ENCODE measurements at places on chromosomes 5 and 9.
A peak's percentile ranks its signal among the peaks of the same experiment; 100 is the strongest.

- no peak for DNase-seq
Observed at GRCh38 chr5:112239996-112240395, 179.1 kb downstream of the EPB41L4A start.

DNA sequence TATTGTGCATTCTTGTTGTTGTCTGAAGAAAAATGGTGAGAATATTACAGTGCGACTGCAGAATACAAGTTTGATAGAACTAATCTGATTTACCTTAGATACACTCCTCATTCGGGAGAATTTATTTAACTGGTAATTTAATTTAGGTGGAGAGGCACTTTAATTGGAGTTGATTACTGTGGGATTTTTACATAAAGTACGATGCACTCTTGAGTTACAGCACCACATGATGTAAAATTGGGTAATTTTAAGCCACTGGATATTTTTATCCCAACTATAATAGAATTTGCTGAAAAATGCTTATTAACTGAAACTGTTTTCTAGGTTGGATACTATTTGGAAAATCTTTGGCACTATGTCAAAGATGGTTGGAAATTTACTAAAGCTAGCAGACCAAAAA, 35.4 kb upstream of the ALDOB start:
- DNase-seq = no peak

- DNase-seq = no peak
Observed at GRCh38 chr9:11559001-11559776, 946.4 kb upstream of the PTPRD start.

- DNase-seq = no peak
Observed at GRCh38 chr9:3277200-3277599, 248.6 kb downstream of the RFX3 start.

DNA sequence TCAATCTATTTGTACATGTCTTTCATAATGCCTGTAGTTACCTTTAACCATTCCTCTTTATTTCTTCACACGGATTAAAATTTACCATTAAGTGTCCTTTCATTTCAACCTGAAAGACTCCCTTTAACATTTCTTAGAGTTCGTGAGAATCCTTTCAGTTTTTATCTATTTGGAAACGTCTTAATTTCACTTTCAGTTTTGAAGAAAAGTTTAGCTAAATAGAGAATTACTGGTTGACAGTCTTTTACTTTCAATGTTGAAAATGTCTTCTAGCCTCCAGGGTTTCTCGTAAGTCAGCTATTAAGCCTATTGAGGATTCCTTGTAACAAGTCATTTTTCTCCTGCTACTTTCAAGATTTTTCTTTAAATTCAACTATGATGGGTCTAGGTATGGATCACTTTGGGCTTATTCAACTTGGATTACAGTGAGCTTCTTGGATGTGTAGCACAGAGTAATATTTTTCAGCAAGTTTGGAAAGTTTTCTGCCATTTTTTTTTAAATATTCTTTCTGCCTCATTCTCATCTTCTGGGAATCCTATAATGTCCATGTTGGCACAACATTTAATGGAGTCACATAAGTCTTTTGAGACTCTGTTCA, 48.5 kb downstream of the RFX3 start:
- DNase-seq = no peak

- no peak for DNase-seq
Observed at GRCh38 chr9:89776795-89777525, 172.1 kb downstream of the GADD45G start.

GRCh38 chr9:117104206-117104605, 310.7 kb downstream of the ASTN2 start:
- DNase-seq = no peak

GRCh38 chr9:100852088-100852487, 176.4 kb upstream of the PLPPR1 start:
- no peak for DNase-seq

GRCh38 chr5:110638970-110639902, 87.2 kb downstream of the TMEM232 start:
- DNase-seq = no peak

DNA sequence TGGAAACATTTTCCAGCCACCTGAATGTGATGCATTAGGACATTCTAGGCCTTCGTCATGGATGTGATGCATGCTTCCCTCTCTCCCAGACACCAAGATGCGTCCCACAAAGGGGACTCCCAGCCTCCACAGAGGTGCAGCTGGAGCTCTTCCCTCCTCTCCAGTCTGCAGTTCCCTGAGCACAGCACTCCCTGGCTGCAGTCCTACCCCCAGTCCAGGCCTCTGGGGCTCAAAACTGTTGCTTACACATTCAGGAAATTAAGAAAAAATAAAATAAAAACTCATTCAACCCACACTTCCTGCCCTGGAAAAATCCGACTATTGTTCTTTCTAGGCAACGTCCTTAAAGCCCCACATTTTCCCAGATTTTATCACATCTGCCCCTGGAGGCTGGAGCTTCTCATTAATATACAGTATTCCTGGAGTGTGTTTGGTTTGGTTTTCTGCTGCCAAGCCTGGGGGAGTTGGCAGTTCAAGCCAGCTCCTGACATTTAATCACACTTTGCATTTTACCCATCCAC, 78.4 kb upstream of the ICE1 start:
- no peak for DNase-seq

- DNase-seq = peak; percentile 50
Observed at GRCh38 chr9:92001244-92001643, 51.2 kb upstream of the ROR2 start.

GRCh38 chr5:160800375-160801275, 51.4 kb downstream of the ATP10B start:
- no peak for DNase-seq

DNA sequence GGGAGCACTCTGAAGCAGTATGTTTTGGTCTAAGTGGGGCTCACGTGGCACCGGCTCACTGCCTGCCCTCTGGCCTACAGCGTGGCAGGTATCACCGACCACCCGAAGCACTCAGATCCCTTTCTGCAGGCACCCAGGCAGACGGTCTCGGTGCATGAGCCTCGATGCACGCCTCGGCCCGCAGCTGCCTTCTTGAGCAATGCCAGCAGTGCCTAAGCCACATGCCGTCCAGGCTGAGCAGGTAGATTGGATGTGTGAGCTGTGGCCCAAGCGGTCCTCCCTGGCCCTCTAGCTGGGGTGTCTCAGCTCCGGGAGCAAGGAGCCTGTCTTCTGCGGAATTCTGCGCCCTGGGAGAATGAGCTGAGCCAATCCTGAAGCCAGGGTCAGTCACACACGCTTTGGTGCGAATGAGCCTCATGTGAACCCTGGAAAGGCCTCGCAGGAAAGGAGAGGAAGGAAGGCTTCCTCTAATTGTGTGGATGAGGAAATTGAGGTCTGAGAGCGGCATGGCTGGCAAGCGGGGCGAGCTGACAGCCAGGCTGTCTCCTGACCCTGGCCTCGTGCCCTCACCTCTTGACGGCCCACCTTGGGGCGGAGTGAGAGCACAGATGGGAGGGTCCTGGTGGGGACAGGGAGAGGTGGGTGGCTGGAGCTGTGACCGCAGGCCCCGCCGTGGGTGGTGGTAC, 14.4 kb downstream of the RXRA start:
- no peak for DNase-seq

- DNase-seq = no peak
Observed at GRCh38 chr5:167528651-167529050, 762.8 kb upstream of the WWC1 start.

GRCh38 chr9:111350556-111350955, 20.5 kb upstream of the OR2K2 start:
- no peak for DNase-seq

GRCh38 chr9:128232528-128233428, 29.6 kb downstream of the DNM1 start:
- no peak for DNase-seq

DNA sequence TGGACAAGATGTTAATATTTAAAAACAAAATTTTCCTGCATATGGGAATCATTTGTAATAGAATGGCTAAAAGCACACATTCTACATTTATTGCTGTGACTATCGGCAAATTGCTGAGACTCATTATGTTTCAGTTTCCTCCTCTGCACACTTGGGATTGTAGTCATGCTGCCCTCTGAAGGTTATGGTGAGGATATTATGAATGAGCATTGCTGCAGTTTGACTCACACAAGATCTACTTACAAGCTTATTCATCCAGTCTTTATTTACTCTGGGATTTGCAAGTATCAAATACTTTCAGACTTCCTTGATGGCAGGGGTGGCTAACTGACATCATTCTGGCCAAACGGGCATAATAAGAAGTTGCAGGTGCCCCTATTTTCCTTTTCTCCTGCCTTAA, 9.5 kb upstream of the NFIL3 start:
- DNase-seq = peak; percentile 83

GRCh38 chr9:8241201-8241600, 441.6 kb upstream of the DMAC1 start:
- no peak for DNase-seq

GRCh38 chr9:116250891-116251290, 97.3 kb downstream of the PAPPA start:
- DNase-seq = no peak

DNA sequence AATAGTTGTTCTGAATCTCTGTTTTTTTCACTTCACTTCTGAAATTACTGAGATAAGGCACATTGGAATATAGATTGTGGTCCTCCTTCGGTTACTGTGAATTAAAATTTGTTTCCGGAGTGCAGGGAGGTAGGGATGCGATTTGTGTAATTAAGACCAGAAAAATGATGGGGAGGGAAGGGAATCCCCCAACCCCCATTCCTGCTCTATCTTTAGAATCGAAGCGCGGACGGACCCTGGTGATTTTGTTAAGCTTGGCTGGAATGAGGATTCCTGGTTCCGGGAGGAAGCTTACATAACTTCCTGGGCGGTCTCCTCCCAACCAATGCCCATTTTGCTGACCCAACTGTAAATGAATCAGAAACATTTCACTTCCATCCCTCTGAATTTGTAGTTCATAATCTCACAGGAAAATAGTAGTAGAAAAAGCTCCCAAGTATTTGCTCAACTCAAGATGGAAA, 220.1 kb upstream of the MSX2 start:
- DNase-seq = no peak

DNA sequence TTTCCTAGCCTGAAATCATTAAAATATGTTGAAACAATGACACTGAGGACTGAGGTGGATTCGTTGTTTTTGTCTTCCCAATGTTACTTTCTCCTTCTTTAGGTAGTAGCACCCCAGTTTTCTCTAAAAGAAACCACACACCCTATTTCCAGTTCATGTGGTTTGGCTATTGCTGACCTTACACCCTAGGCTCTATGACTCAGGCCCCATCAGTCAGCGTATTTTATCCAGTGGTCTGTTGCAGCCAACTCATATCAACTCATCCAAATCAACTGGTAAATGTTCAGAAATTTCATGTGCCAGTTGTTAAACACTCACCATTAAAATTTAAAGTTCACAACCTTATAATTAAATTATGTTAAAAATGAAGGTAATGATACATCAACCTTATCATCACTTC, 44.6 kb upstream of the NFIB start:
- no peak for DNase-seq

DNA sequence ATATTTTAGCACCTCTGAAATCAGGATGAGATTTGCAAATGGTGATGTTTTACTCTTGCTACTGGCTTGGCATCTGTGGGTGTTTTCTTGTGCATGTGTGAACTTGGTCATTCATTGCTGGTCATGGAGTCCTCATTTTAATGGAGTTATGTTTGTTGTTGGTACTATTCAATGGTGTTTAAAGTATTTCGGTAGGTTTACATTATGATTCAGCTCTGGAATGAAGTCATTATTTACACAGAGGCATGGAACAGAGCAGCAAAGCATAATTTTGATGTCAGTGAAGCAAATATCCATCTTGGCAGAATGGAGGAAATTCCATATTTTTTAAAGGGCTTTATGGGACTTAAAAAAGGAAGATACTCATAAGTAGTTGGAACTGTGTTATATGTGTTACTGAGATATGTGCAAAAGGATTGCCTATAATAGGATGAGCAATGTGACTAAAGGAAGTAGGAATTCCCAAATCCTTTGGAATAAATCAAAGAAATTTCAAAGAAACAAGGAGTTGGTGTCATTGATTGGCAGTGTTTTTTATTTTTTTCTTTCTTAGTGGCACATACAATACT, 147.4 kb downstream of the ACTBL2 start:
- DNase-seq = peak; percentile 53

- no peak for DNase-seq
Observed at GRCh38 chr5:173642191-173642816, 25.9 kb upstream of the BOD1 start.
